Activated gamma-delta T cell (primary cell): ENCODE measurements at places on chromosomes 5 and 9.

DNA sequence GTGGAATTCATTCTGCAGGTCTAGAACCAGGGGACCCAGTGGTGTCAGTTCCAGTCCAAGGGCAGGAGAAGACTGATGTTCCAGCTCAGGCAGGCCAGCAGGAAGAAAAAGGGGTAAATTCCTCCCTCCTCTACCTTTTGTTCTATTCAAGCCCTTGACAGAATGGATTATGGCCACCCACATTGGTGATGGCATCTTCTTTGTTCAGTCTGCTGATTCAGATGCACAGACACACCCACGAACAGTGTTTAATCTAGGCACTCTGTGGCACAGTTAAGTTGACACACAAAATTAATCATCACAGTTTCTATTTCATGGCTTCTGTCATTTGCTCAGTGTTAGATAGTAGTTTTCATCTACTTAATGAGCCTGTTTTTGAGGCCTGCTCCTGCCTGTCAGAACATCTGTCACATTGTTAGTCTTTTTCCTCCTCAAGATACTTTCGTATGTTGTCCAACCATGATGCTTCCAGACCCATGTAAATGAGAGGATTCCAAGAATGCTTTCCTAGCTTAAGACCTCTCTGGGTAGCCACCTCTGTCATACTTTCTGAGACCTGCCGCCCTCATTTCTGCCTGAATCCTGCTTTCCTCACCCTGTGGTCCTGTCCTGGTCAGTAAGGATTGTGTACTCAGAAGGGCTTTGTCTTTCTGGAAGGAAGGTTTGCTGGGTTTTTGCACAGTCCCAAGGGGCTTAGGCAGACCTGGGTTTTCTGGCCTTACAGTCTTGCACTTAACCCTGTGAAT, 72.5 kb downstream of the SPIN1 start:
- no peak for DNase-seq

- DNase-seq, result no peak
These were observed 139.4 kb upstream of the LMX1B start for GRCh38 chr9:126474206-126474765.

DNA sequence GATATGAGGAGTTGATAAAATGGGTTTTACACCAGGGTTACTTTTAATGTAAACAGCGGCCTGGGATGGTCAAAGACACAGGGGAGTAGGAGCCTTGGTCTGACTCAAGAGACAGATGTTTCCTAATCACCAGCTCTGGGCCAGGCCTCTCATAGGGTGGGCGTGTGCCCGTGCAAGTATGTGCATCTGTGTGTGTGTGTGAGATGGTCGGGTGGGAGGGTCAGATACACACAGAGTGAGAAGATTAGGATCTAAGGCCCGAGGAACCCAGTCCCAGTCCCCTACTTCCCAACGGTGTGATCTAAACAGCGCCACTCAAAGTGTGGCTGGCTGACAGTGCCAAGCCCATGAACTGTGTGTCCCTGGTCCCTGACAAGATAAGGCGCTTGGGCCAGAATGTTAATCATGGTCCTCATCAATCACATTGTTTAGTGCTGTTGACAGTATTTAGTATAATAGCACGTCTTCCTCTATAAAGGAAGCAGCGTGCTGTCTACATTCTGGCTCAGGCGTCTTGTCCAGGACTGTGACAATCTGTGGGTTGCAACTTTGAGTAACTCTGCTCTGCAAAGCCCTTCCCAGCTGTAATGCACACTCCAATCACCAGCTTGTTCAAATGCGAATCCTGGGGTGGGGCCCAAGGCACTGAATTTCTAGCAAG, 173.7 kb downstream of the DAB2IP start:
- no peak for DNase-seq

DNA sequence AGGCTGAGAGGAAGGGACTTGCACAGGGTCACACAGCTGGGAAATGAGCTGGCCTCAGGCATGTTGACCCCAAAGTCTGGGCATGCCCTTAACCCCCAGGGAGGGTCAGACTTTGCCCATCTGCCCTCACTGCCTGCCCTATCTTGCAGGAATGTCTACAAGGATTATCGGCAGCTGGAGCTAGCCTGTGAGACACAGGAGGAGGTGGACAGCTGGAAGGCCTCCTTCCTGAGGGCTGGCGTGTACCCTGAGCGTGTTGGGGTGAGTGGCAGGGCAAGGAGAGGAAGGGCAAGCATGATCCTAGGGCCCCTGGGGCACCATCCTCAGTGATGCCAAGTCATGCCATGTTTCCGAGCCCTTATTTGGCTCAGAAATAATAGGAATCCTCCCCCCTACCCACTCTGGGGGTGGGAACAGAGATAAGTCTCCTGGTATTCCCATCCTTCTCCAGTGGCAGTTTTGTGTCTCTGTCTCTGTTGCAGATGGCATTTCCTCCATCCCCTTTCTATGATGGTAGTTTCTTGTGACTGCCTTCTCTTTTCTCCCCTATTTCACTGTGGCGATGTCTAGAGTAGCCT, 28.5 kb downstream of the GOLGA2 start:
- no peak for DNase-seq

DNA sequence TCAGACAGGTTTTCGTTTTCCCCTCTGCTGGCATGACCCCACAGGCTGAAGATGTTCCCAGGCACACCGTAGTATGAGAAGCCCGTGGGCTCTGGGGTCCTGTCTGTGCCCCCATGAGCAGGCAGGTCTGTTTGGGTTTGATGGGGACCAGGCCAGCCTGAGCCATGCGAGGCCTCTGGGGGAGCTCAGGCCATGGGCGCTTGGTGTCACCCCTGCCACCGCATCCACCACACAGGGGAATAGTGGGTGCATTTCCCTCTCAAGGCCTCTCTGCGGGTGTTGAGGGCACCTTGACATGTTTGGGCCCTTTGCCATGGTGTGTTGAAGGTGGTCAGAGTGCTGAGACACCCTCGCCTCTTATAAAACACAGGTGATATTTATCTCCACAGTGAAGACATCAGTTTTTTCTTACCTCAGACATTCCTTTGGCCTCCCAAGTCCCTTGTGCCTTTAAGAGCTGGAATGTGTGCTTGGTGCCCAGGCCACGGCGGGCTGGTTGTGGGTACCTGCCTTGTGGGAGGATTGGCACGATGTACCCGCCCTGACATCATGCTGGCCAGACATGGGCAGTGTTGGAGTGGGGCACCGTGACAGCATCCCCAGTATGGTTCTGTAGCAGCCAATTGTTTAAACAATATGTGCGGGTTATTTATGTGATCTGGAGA, 68.3 kb downstream of the WNK2 start:
- DNase-seq, result no peak

GRCh38 chr9:91298311-91298710, 63.4 kb downstream of the AUH start:
- no peak for DNase-seq

DNA sequence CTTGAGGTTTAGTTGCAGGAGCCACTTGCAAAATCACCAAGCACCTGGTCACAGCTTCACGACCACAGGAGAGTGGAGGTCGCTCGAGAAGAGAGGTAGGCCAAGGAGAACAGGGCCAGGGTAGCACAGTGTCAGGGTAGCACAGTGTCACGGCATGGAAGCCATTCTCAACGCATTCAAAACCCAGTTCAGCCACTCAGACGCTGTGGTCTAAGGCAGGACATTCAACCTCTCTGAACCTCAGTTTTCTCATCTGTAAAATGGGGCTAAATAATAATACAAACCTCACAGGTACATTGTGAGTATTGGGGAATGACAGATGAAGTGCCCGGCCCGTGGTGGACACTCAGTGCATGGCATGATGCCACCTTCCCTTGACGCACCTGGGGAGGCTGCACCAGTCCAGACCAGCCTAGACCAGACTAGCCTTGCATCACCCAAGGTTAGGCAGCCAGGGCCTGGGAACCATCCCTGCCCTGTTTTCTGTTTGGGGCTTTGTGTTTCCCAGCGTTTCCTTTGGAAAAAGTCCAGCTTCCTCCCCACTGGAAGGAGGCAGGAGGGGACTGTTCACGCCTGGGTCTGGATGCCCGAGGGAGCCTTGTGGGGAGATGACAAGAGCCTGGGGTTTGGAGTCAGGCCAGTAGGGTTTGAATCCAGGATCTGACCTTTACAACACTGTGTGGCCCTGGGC, 7.8 kb upstream of the LMX1B start:
- no peak for DNase-seq

GRCh38 chr5:84032324-84032723, 311.7 kb upstream of the HAPLN1 start:
- no peak for DNase-seq

- DNase-seq, result no peak
These were observed 123.3 kb downstream of the PCSK5 start for GRCh38 chr9:76013809-76014208.

DNA sequence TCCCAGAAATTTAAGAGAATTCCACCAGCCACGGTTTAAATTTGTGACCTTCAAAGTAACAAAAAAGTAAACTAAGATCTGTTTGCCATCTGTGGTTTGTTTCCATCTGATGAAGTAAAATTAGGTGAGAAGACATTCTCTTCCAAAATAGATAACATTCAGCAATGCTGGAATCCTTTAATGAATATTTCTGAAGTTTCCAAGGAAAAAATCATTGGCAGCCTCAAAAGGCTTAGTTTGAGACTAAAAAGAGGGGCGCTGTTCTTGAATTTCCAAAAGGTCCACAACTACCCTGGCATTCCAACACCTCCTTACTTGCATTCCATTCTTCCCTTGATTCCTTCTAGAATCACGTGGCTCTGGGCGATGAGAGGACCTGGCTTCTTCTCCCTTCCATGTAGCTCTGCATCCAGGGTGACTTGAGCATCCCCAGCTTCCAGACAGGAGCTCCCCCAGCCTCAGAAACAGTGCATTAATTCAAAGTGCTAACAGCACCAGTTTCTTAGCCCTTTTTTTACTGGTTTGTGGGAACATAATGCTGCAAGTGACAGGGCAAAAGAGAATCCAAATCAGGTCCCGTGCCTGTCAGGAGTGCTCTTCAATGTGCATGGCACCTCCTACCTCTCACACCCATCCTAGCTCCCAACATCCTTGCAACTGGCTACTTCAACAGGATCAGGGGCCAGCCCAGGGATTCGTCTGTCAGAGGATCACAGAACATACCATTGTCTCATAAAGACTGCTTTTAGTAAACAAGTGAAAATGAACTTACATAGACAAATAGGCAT, 191.5 kb upstream of the S1PR3 start:
- DNase-seq, result no peak

- no peak for DNase-seq
These were observed 197.4 kb downstream of the WDR70 start for GRCh38 chr5:37576552-37576951.

DNA sequence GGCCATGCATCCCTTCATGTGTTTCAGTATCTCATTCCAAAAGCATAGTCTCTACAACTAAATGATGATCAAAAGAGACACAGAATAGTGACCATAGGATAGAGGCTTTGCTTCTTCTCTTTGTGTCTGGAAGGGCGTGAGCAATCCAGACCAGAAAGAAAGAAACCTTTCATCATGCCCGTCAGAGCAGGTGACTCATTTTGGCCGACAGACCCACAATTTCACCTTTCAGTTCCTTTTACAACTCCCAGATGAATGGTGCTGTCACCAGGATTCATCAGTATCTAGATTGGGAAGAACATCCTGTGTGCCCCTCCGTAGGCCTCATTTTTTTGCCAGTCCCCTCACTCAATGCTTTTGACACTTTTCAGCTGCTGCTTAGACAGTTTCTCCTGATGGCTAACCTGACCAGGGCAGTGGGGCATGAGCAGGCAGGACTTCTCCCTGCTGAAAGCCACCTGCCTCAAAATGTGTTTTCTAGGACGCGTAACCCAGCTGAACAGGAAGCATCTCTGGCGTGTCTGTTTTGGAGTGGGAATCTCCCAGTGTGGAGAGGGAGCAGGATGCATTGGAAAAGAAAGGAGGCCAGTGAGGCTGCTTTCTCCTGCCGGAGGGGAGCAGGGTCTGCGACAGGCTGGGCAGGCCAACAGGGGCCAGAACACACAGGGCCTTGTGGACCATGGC, 21.2 kb downstream of the ABLIM3 start:
- DNase-seq, result no peak
